ENCODE measurements at places on chromosomes 3 and 15.

DNA sequence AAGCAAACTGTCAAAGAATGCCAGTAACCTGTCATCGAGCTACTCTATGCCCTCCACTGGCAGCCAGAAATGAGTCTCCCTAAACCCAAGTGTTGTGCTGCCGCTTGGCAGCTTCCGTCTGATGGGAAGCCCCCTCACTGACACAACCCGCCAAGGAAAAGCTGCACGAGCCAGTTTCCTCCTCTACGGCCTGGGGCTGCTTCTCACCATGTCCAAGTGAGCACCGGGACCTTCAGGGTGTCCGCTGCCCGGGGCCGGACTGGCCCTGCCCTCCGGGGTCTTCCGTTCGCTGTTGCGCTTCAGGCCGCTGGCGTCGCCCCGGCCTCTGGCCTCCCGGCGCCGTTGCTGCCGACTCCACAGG, 490 bp downstream of the TOMM70 start:
- H3K27ac ChIP-seq = peak overlapping the region; percentile 93
- H3K27me3 ChIP-seq = no peaks in the 10 kb centered on the region
- DNase-seq = peak; percentile 34

GRCh38 chr3:177567833-177568232, 370.6 kb upstream of the TBL1XR1 start:
- H3K36me3 ChIP-seq = no peaks in the 10 kb centered on the region
- no peaks in the 10 kb centered on the region for H3K27me3 ChIP-seq
- no peak overlapping the region for H3K4me3 ChIP-seq
- no peak for DNase-seq
- no peaks in the 10 kb centered on the region for H3K4me1 ChIP-seq

DNA sequence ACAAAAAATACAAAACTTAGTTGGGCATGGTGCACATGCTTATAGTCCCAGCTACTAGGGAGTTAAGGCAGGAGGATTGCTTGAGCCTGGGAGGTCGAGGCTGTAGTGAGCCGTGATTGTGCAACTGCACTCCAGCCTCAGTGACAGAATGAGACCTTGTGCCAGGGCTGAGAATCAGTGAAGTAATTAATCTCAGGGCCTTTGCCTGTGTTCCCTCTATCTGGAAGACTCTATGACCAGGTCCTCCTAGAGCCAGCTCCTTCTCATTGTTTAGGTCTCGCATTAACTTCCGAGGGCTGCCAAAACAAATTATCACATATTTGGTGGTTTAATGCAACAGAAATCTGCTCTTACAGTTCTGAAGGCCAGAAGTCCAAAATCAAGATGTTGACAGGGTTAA, 41.4 kb upstream of the FLNB start:
- DNase-seq = no peak
- H3K4me1 ChIP-seq = peaks cover 2% of the 10 kb centered on the region
- no peak overlapping the region for H3K27ac ChIP-seq
- H3K4me3 ChIP-seq = no peak overlapping the region
- H3K27me3 ChIP-seq = peaks cover 8% of the 10 kb centered on the region
- H3K36me3 ChIP-seq = no peaks in the 10 kb centered on the region

DNA sequence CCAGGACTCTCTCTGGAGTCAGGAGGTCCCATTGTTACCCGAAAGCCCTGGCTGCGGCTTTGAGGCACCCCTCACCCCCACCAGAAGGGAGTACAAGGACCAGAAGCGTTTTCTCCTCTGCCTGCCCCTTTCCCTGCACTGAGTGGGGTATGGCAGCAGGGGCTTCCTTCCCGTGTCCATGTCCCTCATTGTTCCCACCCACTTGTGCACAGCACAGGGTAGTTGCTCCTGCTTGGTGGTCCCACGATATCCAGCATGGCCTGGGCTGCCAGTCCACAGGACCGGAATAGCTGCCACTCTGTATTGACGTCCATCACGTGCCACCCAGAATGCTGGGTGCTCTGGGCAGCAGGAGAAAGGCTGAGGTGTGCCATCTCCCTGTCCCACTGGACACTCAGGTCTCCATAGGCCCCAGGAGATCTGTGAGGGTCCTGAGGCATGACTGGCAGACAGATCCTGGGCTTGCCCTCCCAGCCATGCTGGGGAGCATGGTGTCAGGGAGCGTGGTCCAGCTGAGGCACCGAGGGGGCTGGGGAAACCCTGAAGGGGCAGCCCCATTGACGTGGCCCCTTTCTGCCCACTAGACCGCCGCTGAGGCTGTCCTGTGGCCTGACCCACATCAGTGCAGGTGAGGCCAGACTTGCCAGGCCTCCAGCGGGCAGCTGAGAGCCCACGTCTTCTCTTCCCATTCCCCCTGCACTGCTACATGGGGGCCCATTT, 45.3 kb upstream of the SEC22A start:
- no peak overlapping the region for H3K4me3 ChIP-seq
- H3K36me3 ChIP-seq = peaks cover 4% of the 10 kb centered on the region
- H3K27ac ChIP-seq = no peak overlapping the region

- H3K27me3 ChIP-seq = no peaks in the 10 kb centered on the region
- no peak overlapping the region for H3K4me3 ChIP-seq
- H3K36me3 ChIP-seq = peaks cover 2% of the 10 kb centered on the region
- no peak overlapping the region for H3K27ac ChIP-seq
- H3K4me1 ChIP-seq = peaks cover 38% of the 10 kb centered on the region
These were observed 35.9 kb downstream of the ITPR1 start for GRCh38 chr3:4528819-4529600.

- peak overlapping the region; percentile 71 for H3K27ac ChIP-seq
- DNase-seq = no peak
- H3K27me3 ChIP-seq = no peaks in the 10 kb centered on the region
- peaks cover 17% of the 10 kb centered on the region for H3K4me1 ChIP-seq
- H3K36me3 ChIP-seq = no peaks in the 10 kb centered on the region
These were observed 54.9 kb downstream of the CCNL1 start for GRCh38 chr3:157104928-157105652.

GRCh38 chr3:42214565-42215283, 51.3 kb downstream of the CCK start:
- H3K4me3 ChIP-seq = no peak overlapping the region
- H3K27ac ChIP-seq = peak overlapping the region; percentile 89
- no peaks in the 10 kb centered on the region for H3K27me3 ChIP-seq

GRCh38 chr15:69515926-69516325, 63.3 kb downstream of the RPLP1 start:
- peaks cover 31% of the 10 kb centered on the region for H3K27me3 ChIP-seq
- no peaks in the 10 kb centered on the region for H3K36me3 ChIP-seq
- DNase-seq = no peak
- H3K4me1 ChIP-seq = no peaks in the 10 kb centered on the region

DNA sequence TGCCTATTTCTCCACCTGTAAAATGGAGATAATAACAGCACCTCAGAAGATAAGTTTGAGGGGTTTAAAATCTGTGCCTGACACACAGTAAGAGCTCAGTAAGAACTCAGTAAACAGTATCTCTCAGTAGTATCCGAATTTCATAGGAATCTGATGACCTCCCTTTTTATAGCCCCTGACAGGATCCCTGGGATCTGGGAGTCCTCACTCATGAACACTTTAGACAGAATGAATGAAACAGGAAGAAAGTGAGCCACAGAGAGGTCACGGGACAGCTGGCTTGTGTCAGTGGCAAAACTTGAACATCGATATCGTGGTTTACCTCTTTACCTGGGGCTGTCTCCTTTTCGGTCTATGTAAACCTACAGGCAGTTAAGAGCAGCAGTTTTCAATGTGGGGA, 51.2 kb downstream of the LRTM1 start:
- H3K27ac ChIP-seq = no peak overlapping the region
- DNase-seq = no peak
- no peaks in the 10 kb centered on the region for H3K36me3 ChIP-seq
- no peak overlapping the region for H3K4me3 ChIP-seq

GRCh38 chr3:8780279-8780678, 10.9 kb upstream of the OXTR start:
- no peaks in the 10 kb centered on the region for H3K36me3 ChIP-seq
- no peak for DNase-seq
- H3K4me3 ChIP-seq = no peak overlapping the region
- peaks cover 30% of the 10 kb centered on the region for H3K27me3 ChIP-seq
- no peak overlapping the region for H3K27ac ChIP-seq
- no peaks in the 10 kb centered on the region for H3K4me1 ChIP-seq

- H3K36me3 ChIP-seq = no peaks in the 10 kb centered on the region
- H3K4me1 ChIP-seq = no peaks in the 10 kb centered on the region
- H3K27ac ChIP-seq = no peak overlapping the region
- no peak for DNase-seq
- H3K4me3 ChIP-seq = no peak overlapping the region
- no peaks in the 10 kb centered on the region for H3K27me3 ChIP-seq
These were observed 17.1 kb upstream of the IDH2 start for GRCh38 chr15:90119367-90119766.
